ENCODE measurements at places on chromosomes 5 and 9.

DNA sequence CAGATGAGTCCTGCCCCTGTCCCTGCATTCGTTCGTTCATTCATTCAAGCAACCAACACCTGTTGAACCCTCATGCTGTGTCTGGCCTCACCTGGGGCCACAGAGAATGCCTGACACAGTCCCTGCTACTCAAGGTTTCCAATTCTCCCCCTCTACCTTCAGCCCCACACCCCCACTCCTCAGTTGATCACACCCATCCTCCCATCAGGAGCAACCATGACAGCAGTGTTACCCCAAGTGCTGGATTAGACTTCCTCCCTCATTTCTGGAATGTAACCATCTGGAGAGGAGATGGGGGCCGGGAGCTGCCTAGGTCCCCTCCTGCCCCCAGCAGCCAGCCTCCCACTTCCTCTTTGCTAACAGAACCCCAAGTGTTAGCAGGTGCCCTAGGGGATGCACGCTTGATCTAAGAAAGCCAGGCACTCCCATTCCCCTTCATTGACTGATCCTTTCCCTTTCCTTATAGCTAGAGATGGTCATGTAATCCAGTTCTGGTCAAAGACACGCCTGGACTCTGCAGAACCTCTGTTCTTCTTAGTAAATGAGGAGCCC lies 57.2 kb downstream of the SMIM23 start:
- no peak for DNase-seq

GRCh38 chr9:35981699-35982098 lies 23.7 kb upstream of the OR2S2 start:
- no peak for DNase-seq

GRCh38 chr9:1929722-1930244 lies 85.4 kb upstream of the SMARCA2 start:
- no peak for DNase-seq

GRCh38 chr9:22009506-22009867 lies 382 bp upstream of the CDKN2B start:
- no peak for DNase-seq

DNA sequence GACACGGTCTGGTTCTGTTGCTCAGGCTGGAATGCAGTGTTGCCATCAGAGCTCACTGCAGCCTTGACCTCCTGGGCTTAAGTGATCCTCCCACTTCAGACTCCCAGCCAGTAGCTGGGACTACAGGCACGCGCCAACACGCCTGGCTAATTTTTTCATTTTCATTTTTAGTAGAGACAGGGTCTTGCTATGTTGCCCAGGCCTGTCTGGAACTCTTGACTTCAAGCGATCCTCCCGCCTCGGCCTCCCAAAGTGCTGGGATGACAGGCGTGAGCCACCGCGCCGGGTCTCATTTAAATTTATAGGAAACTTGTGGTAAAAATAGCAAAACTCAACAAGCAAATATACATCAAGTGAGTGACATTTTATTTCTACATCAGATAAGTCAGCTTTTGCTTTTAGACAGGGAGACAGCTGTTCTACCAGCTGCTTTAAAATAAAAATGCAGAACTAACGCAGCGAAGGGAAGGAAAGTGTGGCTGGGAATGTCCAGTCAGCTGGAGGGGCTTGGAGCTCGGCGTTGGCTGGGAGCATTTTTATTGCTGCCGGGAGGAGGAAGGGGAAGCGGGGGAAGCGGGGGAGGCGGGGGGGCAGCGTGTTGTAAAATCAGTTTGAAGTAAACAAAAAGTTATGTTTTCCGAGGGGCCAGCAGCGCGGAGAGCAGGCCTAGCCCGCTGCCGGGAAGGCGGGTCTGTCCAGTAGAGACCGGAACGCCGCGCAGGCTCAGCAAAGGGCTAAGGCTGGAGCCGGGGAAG lies 707 bp upstream of the ZFYVE16 start:
- no peak for DNase-seq

GRCh38 chr9:135746565-135746964 lies 44.6 kb downstream of the KCNT1 start:
- DNase-seq: no peak

DNA sequence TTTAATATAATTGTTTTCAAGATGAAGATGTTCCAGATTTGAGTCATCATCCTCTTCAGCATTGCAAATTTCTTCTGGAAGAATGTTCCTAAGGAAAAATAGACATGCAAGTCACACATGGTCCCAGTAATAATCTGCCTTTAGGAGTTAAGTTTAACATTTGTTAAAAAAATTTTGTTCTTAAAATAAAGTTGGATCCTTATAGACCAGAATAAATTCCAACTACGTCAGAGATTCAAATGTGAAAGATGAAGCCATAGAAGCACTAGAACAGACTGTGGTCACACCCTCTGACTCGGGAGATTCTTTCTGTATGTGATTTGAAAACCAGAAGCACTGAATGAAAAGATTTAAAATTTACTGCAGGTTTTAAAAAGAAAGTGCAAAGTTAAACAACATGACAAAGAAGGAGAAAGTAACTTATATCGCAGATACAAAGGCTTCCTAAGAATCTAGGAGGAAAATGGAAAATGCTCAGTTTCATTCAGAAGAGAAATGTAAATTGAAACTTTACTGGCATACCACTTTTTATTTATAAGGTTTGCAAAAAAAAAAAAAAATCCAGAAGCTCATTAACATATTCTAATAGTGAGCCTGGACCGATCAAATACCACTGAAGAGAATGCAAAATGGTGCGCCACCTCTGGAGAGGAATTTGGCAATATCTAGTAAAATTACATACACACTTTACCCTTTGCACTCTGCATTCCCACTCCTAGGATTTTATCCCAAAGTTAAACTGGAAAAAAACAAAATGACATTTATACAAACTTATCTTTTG lies 14.3 kb upstream of the ASPN start:
- no peak for DNase-seq

DNA sequence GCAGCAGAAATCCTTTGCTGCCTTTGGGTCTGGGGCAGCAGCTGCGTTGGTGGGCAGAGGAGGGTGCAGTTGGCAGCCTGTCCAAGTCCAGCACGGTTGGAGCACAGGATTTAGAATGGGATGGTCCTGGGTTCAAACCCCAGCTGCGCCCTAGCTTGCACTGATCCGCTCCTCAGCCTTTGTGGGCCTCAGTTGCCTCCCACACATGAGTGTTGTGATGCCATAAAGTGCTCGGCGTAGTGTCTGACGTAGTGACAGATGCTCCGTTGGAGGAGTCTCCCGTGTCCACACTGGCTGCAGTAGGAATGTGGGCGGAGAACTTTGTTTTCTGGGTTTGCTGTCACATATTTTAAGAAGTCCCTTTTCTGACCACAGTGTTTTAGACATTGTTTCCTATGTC lies 36.0 kb downstream of the SLC46A2 start:
- no peak for DNase-seq

DNA sequence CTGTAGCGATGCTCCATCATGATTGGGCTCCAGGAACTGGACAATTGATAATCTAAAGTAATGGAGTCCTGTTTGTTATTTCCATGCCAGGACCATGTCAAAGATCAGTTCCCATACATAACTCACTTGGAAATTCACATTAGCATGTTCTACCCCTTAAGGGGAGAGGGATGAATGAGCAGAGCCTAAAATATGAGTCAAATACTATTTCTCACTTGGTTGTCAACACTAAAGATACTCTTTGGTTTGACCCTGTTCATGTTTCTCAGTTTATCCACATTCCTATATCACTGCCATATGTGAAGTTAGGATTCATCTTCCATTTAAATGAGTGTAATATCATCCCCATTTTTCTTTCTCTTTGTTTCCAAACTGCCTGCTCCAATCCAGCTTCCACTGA lies 321.6 kb upstream of the PAPPA start:
- no peak for DNase-seq

- DNase-seq: no peak
These were observed 6.5 kb downstream of the GHR start for GRCh38 chr5:42429694-42430093.

DNA sequence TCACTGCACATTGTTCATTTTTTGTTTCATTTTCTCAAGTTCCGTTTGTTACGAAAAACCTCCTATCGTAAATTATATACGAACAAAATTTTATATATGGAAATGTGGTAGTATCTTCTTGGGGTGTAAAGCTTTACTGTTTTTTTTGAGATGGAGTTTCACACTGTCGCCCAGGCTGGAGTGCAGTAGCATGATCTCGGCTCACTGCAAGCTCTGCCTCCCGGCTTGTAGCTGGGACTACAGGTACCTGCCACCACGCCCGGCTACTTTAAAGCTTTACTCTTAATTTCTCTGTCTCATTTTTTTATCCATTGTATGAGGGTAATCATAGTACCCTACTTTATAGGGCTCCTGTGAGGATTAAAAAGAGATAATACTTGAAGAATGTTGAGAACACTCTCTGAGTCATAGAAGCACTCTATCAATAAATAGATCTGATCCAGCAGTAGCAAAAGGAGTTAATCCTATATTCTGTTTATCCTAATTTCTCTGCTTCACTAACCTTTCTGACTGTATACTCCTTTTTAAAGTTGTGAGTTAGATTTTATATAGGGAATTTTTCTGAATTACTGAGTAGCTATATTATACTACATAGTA lies 5.6 kb upstream of the LRRC70 start:
- no peak for DNase-seq

- peak; percentile 89 for DNase-seq
These were observed 1.9 kb downstream of the NIM1K start for GRCh38 chr5:43193894-43194265.

- DNase-seq: no peak
These were observed 37.1 kb upstream of the RARS1 start for GRCh38 chr5:168449166-168449565.

DNA sequence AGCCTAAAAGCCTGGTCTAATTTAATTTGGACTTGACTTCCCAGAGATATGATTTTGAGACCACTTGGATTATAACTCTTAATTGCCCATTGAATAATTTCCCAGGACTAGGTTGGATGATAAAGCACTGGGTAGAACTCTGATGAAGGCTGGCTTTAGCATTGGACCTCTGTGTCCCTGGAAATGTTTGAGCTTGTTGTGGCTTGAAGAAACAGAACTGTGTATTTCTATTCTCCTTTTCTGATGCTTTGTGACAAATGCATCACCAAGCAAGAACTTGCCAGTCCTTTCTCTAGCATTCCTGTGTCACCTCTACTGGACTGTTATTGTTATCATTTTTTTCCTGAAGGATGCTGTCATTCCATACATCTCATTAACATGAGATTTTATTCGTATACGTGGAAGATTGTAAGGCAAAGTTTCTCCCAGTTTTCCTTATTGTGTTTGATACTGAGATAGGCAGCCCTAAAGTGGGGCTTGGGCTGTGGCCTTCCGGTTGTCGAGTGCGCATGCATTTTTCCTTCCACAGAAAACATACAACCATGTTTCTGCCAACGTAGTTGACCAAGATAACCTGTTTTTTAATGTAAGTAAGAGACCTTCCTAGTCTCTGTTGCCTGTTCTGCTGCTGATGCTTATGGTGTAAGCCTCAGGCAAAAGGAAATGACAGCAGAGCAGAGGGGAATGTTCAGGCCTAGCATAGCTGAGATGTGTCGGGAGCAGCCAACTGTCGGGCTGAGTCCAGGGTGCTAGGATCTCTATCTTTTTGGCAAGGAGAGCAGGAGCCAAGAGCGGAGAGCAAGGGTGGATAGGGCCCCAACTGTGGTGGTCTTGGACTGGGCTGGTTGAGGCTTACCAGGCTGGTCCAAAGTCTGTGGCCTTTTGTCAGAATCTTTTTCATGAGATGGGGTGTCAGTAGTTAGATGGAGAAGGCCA lies 2.3 kb downstream of the NTRK2 start:
- peak; percentile 66 for DNase-seq

DNA sequence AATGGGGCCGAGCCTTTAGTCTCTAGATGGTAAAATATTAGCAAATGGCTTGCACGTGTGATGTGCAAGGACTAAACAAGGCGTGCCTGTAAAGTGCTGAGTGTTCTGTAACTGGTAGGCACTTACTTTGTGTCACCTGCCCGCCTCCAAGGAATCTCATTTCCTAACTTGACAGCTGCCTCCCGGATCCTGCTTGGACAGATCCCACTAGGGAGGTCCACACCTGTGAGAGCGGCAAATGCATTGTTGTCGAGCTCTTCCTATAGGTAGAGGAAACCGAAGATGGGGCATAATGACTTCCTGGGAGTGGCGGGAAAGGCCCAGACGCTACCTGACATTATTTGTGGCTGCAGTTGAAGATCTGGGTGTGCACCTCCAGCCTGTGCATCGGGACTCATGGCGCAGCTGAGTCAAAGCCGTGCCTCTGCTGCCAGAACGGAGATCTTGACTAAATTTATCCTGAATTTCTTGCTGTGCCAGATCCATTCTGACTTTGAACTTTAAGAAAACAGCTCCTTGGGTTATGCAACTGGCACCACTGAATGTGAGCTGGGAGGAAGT lies 79.8 kb downstream of the TENT4A start:
- peak; percentile 41 for DNase-seq

- no peak for DNase-seq
These were observed 128.7 kb downstream of the ZNF608 start for GRCh38 chr5:124617787-124618186.

GRCh38 chr9:79015951-79016350 lies 555.8 kb upstream of the TLE4 start:
- no peak for DNase-seq

DNA sequence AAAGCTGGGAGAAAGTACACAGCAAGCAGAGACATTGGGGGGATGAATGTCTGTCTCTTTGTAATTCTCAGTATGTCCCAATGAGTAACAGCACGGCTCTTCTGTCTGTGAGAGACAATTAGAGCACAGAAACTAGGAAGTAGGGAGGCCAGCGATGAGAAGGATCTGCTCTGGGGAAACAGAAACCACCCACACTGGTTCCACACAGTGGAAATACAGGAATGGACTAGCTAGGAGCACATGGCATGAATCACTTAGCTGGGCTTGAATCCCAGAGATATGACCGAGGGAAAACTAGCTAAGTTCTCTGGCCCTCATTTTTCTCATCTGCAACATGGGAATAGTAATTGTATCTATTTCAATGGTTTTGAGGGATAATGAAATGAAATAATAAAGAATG lies 895.9 kb downstream of the TLE4 start:
- no peak for DNase-seq

GRCh38 chr5:91599863-91600262 lies 216.7 kb upstream of the ARRDC3 start:
- peak; percentile 67 for DNase-seq

- no peak for DNase-seq
These were observed 75.3 kb downstream of the TRIO start for GRCh38 chr5:14218480-14218879.

GRCh38 chr5:180960209-180960608 lies 28.4 kb upstream of the BTNL3 start:
- no peak for DNase-seq

GRCh38 chr5:162268694-162269481 lies 201.3 kb downstream of the GABRG2 start:
- no peak for DNase-seq

GRCh38 chr5:102561894-102562760 lies 63.3 kb upstream of the SLCO6A1 start:
- DNase-seq: no peak

- no peak for DNase-seq
These were observed 18.2 kb downstream of the ADRB2 start for GRCh38 chr5:148844433-148845280.

GRCh38 chr9:27545471-27545870 lies 15.9 kb upstream of the MOB3B start:
- DNase-seq: no peak

DNA sequence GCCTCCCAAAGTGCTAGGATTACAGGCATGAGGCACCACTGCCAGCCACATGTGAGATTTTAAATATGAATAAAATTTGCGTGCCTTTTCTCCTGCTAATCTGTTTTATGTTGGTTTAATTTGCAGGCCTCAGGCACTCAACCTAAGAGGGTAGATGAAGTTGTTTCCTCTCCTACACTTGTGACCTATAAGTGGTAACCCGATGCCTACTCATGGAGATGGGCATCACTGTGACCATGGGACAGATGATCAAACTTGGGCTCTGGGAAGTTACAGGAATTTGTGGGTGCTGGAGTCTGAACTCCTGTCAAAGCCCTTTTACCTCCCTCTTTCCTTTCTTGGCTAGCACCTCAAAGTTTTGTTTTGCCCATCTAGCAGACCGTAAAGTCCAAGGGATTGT lies 1.1 kb downstream of the SLC28A3 start:
- no peak for DNase-seq

All from spinal cord (tissue), 10 donors.